ENCODE measurements at places on chromosomes 11 and 22.

GRCh38 chr11:109209572-109209971 lies 212.4 kb upstream of the C11orf87 start:
- DNase-seq = no peak

- no peak for DNase-seq
These were observed 18.3 kb downstream of the TSSC4 start for GRCh38 chr11:2418693-2419360.

DNA sequence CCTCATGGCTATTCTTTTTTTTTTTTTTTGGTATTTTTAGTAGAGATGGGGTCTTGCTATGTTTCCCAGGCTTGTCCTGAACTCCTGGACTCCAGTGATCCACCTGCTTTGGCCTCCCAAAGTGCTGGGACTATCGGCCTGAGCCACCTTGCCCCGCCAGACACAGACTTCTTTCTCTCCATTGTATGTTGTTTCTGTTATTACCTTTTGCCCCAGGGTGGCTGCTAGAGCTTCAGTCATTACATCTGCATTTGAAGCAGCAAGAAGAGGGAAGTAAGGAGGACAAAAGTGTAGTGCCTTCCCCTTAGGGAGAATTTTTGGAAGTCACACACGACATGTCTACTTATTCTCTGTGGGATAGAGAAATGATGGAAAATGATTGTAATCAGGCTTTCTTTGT lies 10.1 kb upstream of the OSBP start:
- DNase-seq = no peak

DNA sequence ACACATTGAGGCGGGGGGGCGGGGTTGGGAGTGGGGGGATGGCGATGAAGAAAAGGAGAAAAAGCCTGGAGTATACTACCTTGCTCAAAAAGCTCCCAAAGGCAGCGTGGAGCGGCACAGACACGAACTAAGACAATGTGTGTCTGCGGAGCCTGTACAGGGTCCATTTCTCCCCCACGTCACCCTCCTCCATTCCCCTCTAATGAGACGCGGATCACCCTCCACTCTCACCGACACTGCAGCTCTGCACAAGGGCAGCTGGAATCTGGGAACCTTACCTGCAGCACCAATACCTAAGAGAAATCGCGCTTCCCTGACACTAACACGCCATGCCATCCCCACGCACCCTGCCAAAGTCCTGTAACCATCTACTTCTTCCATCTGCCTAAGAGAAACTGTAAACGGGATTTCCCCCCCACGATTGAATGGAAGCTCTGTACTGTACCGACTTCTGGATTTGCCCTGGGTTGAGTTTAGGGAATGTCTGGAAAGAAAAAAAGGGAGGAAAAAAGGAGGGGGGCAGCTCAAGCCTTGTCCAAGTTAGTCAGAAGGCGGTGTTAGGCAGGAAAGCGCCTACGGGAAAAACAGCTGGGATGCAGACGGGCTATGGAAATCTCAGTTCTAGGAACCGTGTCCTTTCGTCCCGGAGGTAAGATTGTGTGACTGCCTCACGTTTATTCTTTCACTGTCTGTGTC lies 125.7 kb upstream of the C11orf58 start:
- DNase-seq = no peak

DNA sequence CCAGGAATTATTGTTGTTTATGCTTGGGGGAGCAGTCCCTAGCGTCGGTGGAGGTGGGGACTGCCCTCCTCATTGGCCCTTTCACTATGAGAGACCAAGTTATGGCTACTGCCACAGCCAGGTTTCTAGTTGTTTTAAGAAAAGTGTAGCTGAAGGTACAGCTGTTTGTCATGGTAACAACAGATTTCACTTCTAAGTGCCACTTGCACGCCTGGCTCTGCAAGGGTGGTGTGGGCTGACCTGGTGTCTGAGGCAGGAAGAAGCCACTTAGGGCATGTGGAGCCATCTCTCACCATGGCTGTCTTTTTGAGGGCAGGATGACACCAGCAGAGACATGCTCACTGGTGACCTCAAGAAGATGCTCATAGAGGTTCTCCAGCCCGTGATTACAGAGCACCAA lies 46.3 kb upstream of the MPEG1 start:
- no peak for DNase-seq

DNA sequence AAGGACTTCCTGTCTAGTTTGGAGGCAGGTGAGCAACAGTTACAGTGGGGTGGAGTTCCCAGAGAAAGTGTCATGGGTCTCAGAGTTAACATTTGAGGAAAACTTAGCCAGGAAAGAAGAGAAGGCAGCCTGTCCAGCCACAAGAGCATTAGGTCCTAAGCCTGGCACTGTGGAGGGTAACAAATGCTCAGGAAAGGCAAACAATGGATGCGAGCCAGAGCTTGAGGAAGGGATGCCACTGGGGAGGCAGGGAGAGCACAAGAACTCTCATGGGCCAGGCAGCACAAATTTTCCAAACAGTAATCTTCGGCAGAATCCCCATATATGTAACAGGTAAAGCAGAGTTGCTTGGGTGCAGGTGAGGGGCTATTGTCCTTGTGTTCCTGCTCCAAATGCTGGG lies 8.0 kb upstream of the SERPIND1 start:
- no peak for DNase-seq

DNA sequence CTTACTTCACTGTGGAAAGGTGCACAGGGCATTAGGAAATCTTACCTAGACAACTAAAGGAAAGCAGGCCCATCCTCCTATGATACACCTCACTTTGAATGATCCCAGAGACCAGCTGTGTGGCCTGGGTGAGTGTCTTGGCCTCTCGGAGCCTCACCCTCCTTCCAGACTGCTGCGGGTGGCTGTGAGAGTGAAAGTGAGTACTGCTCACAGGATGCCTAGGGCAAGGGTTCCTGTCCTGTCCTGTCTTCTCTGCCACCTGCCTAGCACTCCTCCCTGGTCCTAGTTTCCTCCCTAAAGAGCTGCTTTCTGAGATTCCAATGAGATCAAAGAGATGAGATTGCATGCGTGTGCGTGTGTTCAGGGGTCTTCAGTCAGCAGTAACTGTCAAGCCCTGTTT lies 19.5 kb upstream of the ADORA2A start:
- DNase-seq = no peak

GRCh38 chr22:32676191-32676590 lies 125.3 kb upstream of the TIMP3 start:
- no peak for DNase-seq

- DNase-seq = no peak
These were observed 93.2 kb downstream of the LDLRAD3 start for GRCh38 chr11:36037031-36037430.

DNA sequence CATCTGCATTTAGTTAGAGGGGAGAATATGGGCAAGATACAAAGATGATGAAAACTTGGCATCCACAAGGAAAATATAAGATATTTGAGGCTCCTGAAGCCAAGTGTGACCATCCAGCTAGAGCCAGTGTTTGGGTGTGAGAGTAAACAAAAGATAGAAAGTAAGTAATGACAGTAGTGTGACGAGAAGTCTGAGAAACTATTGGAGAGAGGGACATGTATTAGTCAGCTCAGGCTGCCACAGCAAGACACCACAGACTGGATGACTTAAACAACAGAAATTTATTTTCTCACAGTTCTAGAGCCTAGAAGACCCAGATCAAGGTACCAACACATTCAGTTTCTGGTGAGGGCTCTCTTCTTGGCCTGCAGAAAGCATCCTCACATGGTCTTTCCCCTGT lies 6.4 kb upstream of the CCKBR start:
- no peak for DNase-seq

GRCh38 chr11:130947481-130947880 lies 31.2 kb upstream of the SNX19 start:
- DNase-seq = no peak

DNA sequence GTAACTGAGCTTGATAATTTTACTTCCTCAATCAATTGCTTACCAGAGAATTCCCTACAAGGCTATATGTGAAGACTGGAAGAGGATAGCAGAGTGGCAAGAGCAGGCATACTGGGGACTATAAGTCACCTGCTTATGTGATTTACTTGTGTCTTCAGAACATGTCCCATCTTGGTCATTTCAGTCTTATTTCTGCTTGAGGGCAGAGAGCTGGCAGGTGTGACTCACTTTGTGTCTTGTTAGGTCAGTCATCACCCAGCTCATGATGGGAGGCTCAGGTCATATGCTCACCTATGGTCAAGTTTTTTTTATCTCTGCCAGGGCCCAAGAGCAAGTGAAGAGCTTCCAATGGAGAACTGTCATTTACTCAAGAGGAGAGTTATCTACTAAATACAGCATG lies 6.2 kb downstream of the SRSF8 start:
- DNase-seq = no peak

DNA sequence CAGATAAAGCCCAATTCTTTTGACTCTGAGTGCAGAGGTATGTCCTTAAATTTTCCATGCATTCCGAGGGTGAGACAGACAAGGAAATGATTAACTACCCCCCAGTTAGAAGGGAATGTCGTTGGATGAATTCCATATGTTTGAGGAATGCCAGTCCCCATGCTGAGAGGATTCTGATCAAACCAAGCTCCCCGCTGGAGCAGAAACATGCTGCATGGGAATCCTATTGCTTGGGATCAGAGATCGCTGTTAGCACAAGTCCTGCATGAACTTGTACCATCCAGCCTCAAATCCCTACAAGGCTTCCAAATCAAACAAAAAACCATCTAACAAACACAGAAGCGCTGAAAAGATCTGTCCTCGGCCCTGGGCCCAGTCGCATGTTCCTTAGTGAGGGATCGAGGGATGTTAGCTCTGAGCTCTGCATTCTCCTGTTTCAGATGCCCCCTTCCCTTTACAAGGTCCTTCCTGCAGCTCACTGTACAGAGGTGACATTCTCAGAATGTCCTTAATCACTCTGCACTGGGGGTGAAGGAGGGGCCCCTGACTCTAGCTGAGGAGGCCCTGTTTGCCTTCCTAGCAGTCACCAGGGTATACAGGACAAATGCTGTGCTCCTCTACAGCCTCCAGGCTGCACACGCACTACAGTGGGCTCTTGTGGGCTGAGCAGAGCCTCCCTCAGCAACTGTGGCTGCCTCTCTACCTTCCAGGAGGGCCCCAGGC lies 353.4 kb downstream of the TENM4 start:
- no peak for DNase-seq

DNA sequence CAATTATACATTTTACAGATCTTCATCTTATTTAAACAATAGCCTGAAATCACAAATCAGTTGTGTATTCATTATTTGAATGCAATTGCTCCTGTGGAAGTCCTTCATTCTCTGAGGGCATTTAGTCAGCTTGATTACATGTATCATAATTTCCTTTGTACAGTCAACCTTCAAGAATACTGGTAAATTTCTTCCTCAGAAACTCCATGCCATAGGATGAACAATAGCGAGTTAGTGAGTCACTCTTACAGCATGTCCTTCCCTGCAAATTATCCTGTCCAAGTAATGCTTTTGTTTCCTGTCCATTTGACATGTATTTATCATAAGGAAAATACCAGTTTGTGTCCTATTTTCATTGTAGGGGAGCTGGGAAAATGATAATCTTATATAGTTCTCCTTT lies 3.8 kb downstream of the OR10S1 start:
- no peak for DNase-seq

All from effector memory CD8-positive, alpha-beta T cell (primary cell).